Motor neuron (in vitro differentiated cells): ENCODE measurements at places on chromosomes 4 and X.

DNA sequence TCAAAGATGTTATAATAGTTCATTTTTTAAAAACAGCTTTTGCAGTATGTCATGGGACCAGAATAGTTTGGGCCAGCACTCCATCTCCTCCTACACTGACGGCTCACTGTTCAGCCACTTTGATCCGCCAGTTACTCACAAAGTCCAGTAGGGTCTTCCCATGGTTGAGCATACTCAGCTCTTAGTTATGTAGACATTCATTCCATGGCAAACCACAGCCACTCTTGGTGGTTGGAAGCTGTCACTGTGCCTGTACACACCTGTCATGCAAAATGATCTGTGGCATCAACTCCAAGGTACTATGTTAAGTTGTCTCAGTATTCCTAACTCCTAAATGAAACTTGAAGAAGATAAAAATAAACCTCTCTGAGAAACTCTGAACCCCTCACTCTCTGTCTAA is 127.2 kb downstream of the NR3C2 start:
- no peak for ATAC-seq

- no peak for ATAC-seq
Measured at GRCh38 chr4:83723609-83724008, 187.7 kb downstream of the GPAT3 start.

- no peak for ATAC-seq
Measured at GRCh38 chr4:106766519-106766918, 269.6 kb downstream of the DKK2 start.

- no peak for ATAC-seq
Measured at GRCh38 chr4:8643441-8643840, 50.9 kb downstream of the CPZ start.

- no peak for ATAC-seq
Measured at GRCh38 chr4:3721627-3722026, 44.6 kb upstream of the ADRA2C start.

DNA sequence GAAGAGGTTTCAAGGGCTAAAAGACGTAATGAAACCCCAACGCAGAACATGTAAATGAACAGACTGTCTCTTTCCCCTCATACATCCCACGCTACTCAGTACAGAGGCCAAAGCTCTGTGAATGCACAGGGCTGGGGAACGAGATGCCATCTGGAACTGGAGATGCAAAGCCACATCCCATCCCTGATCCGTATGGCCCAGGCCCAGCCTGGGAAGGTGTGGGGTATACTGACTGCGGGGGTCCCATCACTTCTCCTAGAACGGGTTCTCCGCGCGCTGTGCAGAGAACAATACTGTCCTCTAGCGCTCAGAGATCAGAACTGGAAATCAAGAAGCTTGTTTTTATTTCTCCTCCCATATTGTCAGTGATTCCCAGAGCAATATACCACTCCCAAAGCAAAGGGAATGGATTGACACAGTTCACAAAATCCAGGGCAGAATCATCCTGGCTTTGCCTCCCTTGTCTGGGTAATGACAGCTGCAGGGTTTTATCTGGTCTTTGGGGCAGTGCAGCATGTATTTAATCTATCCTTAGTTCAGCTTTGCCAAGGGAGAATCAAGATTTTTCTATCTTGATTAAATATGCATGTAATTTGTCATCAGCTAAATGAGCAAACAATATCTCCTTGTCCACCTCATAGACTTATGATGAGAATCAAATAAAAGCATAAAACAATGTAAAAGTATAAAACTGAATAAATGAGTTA is 47.3 kb upstream of the TLR3 start:
- peak; percentile 95 for ATAC-seq

DNA sequence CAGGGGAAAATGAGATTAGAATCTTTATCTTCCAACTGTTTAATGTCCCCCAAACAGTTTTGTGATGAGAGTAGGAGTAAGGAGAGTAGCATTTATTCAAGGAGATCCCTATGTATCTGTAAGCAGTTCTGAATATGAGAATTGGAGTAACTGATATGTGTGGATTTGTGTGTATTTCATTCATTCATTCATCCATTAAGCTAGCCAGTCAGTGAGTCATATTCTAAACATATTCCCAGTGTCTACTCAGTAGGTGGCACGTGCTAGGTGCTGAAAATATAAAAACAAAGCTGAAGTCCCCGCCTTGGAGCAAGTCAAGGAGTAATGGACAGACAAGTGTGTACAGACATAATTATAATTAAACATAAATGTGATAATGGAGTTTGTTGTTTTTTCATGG is 12.4 kb upstream of the STX18 start:
- no peak for ATAC-seq

- ATAC-seq, result peak; percentile 89
Measured at GRCh38 chr4:33924239-33924638, 2320.1 kb downstream of the ARAP2 start.

DNA sequence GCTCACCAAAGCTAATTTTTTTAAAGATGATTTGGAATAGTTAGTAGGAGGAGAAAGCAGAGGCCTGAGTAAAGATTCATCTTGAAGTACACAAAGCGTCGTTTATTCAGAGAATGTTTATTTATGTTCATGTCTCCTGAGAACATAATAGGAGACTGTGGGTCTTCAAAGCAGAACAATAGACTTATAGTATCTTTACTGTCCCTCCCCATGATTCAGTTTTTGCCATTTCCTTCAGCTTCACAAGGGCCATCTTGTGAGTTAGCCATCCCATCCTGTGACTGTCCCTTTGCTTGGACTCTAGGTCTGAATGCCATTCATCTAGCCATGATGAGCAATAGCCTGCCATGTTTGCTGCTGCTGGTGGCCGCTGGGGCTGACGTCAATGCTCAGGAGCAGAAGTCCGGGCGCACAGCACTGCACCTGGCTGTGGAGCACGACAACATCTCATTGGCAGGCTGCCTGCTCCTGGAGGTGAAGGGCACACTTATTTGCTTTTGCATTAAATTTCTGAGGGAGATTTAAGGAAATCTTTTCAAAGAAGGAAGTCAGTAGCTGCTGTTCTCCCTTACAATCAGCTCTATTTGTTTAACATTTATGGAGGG is 105.8 kb downstream of the NFKB1 start:
- ATAC-seq, result no peak

- ATAC-seq, result no peak
Measured at GRCh38 chrX:119201570-119201969, 34.5 kb upstream of the PGRMC1 start.

DNA sequence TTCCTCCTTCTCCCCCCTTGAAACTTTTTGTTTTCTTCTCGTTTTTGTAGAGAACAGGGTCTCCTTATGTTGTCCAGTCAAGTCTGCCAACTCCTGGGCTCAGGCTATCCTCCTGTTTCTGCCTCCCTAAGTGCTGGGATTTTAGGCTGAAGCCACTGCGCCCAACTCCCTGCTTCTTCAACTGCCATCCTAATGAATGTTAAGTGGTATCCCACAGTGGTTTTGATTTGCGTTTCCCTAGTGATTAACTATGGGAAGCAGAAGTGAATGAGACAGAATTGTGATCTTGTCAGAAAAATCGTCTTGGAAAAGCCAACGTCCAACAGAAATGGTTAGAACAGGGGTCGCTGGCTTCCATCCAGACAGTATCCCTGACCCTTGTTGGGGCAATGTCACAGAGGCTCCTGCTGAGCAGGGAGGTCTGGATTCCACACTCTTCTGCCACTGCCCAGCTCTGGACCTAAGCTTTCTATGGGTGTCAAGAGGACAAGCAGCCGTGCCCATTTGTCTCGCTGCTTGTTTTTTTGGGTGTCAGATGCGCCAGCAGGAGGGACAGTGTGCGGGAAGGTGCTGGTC is 869 bp upstream of the ADD1 start:
- ATAC-seq, result peak; percentile 0

GRCh38 chrX:84248226-84248625 is 60.2 kb upstream of the RPS6KA6 start:
- no peak for ATAC-seq

DNA sequence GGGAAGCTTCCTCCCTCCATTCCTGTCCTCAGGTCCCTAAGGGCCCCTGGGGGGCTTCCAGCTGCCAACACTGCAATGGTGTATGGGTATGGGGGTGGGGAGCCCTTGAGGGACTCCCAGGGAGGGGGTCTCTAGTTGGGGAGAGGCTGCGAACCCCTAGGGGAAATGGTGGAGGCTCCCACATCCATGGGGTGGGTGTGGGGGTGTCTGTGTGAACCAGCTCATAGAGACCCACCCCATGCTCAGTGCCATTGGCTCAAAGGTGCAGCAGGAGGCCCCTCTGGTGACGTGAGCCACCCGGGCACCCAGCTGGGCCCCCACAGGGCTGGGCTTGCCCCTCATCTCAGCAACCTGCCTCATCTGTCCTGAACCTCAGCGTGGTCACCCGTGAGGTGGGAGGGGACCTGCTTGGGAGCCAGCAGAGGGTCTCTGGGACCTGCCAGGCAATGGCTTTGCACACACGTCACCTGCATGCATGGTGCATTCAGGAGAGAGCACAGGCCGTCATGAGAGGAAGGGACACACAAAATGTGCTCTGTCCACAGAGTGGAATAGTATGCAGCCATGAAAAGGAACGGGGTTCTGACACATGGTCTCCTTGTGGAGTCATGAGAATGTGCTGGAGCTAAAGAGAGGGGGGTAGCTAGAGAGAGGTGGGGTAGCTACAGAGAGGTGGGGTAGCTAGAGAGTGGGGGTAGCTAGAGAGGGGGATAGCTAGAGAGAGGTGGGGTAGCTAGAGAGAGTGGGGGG is 22.7 kb upstream of the PLCXD1 start:
- no peak for ATAC-seq

- ATAC-seq, result no peak
Measured at GRCh38 chrX:118350706-118351105, 4.8 kb downstream of the WDR44 start.

- no peak for ATAC-seq
Measured at GRCh38 chr4:38365261-38365660, 298.7 kb upstream of the KLF3 start.

GRCh38 chr4:158490629-158491028 is 31.1 kb upstream of the RXFP1 start:
- no peak for ATAC-seq

DNA sequence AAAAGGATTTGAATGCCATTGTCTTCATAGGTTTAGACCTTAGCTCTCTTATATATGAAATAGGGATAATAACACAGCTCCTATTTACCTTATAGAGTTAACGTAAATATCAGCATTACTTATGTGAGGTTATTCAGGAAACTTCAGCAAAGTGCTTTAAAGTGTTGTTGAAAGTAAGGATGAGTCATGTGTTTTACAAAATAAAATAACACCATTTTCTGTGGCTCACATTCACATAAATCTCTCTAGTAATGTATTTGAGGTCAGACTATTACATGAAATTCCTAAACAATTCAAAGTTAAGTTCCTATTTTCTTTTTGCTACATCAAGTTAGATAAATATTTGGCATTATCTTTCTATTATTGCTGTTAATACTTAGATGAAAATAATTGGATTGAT is 2.9 kb downstream of the GNRHR start:
- ATAC-seq, result no peak

DNA sequence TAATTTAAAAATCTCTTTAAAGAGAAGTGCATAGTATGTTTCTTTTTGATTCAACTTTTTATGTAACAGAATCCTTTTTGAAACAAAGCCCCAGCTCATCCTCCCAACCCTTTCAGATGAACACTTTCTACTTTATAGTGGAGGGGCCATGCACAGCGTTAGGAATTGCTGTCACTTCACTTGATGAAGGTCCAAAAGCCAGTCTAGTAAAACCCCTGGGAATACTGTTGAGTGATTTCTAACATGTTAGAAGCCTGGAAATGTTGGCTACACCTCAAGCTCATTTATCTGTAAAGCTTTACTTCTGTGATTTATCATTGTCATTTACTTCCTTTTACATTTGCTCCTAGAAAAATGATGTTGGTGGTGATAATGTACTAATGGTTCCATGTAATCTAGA is 1608.9 kb upstream of the TENM3 start:
- peak; percentile 76 for ATAC-seq

DNA sequence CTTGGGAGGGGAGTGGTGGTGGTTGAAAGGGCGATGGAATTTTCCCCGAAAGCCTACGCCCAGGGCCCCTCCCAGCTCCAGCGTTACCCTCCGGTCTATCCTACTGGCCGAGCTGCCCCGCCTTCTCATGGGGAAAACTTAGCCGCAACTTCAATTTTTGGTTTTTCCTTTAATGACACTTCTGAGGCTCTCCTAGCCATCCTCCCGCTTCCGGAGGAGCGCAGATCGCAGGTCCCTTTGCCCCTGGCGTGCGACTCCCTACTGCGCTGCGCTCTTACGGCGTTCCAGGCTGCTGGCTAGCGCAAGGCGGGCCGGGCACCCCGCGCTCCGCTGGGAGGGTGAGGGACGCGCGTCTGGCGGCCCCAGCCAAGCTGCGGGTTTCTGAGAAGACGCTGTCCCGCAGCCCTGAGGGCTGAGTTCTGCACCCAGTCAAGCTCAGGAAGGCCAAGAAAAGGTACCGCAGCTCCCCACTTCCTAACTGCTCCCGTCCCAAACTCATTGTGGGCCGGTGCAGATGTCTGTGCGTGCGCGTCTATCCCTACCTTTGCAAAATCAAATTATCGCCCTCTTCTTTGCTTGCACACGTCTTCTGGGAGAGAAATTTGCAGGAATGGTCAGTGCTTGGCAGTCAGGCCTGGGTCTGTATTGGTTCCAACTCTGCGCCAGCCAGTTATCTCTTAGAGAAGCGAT is 533 bp downstream of the IL15 start:
- peak; percentile 95 for ATAC-seq

GRCh38 chr4:126851391-126851790 is 781.4 kb upstream of the INTU start:
- ATAC-seq, result no peak

DNA sequence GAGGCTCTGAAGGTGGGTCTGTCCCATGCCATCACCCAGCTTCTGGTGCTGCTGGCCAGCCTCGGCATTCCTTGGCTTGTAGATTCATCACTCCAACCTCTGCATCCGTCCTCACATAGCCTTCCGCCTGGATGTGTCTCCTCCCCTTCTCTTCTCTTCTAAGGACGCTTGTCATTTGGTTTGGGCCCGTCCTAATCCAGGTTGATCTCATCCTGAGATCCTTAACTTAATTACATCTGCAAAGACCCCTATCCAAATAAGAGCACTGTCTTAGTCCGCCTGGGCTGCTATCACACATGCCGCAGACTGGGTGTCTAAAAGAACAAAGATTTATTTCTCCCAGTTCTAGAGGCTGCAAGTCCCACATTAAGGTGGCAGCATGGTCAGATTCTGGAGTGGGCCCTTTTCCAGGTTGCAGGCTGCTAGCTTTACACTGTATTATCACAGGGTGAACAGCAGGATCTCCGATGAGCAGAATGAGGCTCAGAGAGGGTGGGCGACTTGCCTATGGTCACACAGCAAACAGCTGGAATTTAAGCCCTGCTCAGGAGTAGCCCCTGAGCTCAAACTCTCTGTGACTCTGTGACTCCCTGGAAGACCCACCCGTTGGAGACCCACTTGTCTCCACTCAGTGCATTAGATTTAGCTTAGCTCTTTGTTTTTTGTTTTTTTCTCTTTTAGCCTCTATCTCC is 113.1 kb downstream of the STK32B start:
- no peak for ATAC-seq

DNA sequence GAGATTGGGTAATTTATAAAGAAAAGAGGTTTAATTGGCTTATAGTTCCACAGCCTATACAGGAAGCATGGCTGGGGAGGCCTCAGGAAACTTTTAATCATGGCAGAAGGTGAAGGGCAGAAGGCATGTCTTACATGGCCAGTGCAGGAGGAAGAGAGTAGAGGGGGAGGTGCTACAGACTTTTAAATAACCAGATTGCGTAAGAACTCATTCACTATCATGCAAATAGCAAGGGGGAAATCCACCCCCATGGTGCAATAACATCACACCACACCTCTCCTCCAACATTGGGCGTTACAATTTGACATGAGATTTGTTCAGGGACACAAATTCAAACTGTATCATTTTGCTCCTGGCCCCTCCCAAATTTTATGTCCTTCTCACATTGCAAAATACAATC is 353.8 kb upstream of the PABPC5 start:
- ATAC-seq, result no peak
